ENCODE measurements at places on chromosomes 7 and 10.

DNA sequence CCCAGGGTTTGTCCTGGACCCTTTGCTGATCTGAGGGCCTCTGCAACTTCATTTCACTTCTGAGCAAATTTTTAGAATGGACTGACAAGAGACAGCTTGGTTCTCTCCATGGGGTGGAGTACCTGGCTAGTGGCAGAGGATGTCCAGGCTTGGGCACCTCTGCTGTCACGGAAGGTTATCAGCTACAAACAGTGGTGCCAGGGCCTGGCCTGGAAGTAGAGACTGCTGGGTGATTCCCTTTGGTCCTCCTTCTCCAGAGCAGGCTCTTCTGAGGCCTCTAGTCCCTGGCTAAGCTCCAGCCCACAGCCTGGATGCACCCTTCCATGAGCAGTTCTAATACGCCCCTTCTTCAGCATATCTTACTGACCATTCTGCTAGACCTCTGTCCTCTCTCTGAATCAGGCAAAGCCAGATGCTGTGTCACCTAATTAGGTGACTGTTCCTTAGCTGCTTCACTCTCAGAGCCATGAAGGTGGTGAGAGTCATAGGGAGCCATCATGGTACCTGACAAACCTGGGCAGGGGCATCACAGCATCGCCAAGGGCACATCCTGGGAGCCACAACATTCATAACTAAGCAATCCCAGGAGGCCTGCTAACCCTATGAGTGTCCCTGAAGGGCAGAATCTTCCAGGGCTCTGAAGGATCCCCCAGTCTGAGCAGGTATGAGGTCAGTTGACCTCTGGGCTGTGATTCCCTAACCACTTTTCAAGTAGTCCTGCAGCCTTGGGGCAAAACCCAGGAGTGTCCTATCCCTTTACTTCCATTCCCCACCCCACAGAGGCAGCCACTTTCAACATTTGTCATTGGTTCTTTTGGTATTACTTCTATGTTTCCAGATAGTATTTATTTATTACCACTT lies 4.0 kb downstream of the ARHGAP22 start:
- no peak for DNase-seq

DNA sequence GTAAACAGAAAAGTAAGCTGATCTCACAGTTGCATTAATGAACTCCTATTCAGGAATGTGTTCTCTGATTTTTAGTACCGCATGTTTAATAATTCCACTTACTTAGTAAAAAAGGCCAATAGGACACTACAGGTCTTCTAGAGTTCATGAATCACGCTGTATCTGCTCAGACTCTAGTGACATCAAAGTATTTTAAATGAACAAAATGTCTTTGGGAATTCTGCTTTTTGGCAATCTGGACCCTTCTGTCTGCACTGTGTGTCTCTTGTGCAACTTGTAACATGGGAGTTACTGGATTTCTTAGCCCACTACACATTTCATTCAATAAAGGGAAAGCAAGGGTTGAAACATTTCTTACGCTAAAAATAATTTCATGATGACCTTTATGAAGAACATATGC lies 50.2 kb downstream of the RABGEF1 start:
- no peak for DNase-seq

DNA sequence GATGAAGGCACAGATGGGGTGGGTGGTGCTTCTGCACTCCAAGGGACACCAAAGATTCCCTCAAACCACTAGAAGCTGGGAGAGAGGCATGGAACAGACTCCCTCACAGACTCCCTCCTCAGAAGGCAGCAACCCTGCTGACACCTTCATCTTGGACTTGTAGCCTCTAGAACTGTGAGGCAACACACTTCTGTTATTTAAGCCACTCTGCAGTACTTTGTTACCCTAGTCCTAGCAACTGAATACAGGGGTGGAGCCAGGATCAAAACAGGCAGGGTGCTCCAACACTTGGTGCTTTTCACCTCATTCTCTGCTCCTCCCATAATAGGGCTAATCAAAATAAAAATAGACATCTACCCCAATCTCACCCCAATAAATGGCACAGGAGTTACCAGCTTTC lies 2.3 kb upstream of the GSTO1 start:
- no peak for DNase-seq

- no peak for DNase-seq
Measured at GRCh38 chr10:71354776-71355175, 35.7 kb downstream of the SLC29A3 start.

GRCh38 chr7:371779-372545 lies 82.0 kb downstream of the FOXL3 start:
- no peak for DNase-seq

DNA sequence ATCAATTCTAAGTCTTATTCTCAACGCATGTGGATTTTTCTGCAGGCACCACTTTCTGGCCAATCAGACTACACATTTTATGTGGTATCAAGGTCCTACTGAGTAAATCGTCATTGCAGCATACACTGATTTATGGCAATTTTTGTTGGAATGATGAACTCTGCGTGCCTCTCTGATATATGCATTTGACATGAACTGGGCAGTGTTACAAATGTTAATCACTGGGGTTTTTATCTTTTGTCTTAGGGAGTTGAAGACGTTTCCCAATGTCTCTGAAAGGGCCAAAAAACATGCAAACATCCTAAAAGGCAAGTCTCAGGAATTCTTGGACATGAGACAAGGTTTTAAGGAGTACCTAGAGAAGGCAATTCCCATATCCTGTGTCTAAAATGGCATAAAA lies 809.5 kb upstream of the CELF2 start:
- no peak for DNase-seq

DNA sequence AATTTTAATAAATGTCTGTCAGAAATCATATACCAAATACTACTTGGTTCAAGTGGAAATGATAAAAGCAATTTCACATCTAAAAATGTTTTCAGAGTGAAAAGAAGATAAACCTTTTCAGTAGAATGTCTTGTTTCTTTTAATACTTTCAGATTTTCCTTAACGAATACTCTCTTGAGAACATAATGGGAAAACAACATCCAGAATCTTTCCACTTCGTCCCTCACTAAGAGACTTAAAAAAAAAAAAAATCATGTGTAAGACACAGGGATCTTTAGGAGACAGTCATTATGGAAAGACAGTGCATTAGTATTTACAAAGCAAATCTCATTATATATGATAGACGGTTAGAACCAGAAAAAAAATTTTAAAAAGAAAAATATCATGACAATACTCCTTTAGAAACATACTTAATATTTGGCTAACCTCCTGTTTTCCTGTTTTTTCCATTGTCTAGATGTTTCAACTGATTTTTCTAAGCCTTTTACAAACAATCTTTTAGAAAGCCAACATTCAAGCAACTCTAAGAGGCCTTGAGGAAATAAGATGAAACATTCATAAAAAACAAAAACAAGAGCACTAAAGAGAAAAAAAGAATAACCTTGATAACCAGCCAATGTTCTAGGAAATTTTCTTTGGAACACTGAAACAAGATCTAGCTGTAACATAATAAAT lies 339.9 kb upstream of the LRRN3 start:
- no peak for DNase-seq

- no peak for DNase-seq
Measured at GRCh38 chr10:77391605-77392235, 245.9 kb downstream of the KCNMA1 start.
